ENCODE measurements at places on chromosomes 6 and 20. TPM values are rescaled to one million over a fixed set of nuclear protein-coding genes. Genes with fewer than 3 reads are reported as not detected.

The TM9SF4 gene
- 35.7 TPM for total RNA-seq

The MTG2 gene
- 34.0 TPM for total RNA-seq

The SLC35D3 gene
- not detected for total RNA-seq

The CENPW gene
- 73.8 TPM for total RNA-seq

The NHSL1 gene
- total RNA-seq: 0.35 TPM

The RNF144B gene
- 0.23 TPM for total RNA-seq

The NOX3 gene
- not detected for total RNA-seq

The CLVS2 gene
- not detected for total RNA-seq

The SLC52A3 gene
- total RNA-seq: not detected

The OOEP gene
- 0.40 TPM for total RNA-seq

The CPXM1 gene
- 0.68 TPM for total RNA-seq

The IP6K3 gene
- total RNA-seq: not detected

The RAB32 gene
- total RNA-seq: 0.35 TPM

The TP53TG5 gene
- 0.15 TPM for total RNA-seq

The GABRR1 gene
- not detected for total RNA-seq

The IMPG1 gene
- not detected for total RNA-seq

The CYP39A1 gene
- total RNA-seq: not detected

The OSER1 gene
- total RNA-seq: 30.5 TPM

The PMEPA1 gene
- total RNA-seq: 0.20 TPM
